ENCODE measurements at places on chromosomes 3 and 15.
A peak's percentile ranks its signal among the peaks of the same experiment; 100 is the strongest.

DNA sequence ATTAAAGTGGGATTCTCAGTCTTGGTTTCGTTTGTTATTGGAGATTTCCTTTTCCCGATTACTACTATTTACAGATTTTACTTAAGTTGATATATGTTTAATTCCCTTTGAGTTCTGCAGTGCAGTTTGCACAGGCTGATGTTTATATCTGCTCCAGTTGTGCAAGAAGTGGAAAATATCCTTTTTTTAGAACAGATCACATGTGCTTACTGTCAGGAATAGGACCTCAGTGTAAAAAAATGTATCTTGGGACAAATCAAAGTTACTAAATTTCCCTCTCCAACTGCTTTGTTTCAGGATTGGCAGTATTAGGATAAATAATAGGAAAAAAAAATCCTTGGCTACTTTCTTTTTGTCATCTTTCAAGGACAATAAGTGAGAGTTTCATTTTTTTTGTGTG is 6.9 kb downstream of the MITF start:
- no peak for DNase-seq

DNA sequence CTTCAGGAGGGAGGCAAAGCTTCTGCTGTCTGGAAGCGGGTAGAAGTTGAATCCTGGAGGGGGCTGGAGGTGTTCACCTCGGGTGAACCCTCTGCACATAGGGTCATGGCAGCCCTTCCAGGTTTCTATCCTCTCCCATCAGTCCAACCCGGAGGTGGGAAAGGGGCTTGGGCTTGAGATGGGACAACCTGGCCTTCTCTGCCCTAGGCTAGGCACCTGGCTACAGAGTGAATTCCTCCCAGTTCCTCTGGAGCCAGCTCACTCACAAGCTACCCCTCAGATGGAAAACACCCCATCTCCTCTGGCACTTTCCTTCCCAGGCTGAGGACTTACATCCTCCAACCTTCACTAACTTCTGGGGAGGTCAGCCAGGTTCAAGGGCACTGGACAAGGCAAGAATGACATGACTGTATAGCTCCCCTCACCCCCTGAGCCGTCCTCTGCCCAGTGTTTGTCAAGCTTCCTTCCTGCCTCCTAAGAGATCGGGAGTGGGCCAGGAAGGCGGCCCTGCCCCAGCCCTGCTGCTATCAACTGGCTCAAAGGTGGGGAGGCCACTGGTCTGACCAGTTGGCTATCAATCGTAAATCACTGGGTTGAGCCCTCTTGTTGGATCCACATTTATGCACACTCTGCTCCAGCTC is 45.8 kb downstream of the KLF15 start:
- no peak for DNase-seq

GRCh38 chr3:151879679-151880415 is 6.4 kb downstream of the SUCNR1 start:
- DNase-seq: no peak

GRCh38 chr3:171543759-171544300 is 83.6 kb upstream of the TNIK start:
- DNase-seq: no peak

DNA sequence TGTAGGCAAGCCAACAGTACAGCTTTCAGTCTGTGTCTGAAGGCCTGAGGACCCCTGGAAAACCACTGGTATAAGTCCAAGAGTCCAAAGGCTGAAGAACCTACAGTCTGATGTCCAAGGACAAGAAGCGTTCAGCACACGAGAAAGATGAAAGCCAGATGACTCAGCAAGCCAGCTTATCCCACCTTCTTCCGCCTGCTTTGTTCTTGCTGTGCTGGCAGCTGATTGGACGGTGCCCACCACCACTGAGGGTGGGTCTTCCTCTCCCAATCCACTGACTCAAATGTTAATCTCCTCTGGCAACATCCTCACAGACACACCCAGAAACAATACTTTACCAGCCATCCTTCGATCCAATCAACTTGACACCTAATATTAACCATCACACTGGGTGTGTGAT is 59.0 kb upstream of the PDZRN3 start:
- no peak for DNase-seq

DNA sequence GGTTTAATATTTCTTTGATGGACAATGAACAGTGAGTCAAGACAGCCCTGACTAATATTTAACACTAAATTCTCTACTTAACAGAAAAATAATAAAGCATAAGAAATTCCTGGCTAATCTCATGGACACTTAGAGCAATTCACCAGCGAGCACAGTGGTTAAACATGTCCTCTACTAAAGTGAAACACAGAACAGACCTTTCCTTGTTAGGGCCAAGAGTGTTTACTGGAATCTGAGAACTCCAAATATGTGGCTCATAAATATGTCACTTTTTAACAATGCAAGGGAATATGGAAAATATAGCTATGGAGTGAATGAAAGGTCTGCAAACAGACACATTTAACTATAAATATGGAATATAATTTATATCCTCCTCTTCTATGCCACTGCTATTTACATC is 18.6 kb upstream of the IGSF10 start:
- no peak for DNase-seq

GRCh38 chr15:99682455-99682854 is 50.8 kb downstream of the LYSMD4 start:
- DNase-seq: peak; percentile 39

GRCh38 chr3:89983449-89983848 is 876.0 kb downstream of the EPHA3 start:
- DNase-seq: peak; percentile 37

DNA sequence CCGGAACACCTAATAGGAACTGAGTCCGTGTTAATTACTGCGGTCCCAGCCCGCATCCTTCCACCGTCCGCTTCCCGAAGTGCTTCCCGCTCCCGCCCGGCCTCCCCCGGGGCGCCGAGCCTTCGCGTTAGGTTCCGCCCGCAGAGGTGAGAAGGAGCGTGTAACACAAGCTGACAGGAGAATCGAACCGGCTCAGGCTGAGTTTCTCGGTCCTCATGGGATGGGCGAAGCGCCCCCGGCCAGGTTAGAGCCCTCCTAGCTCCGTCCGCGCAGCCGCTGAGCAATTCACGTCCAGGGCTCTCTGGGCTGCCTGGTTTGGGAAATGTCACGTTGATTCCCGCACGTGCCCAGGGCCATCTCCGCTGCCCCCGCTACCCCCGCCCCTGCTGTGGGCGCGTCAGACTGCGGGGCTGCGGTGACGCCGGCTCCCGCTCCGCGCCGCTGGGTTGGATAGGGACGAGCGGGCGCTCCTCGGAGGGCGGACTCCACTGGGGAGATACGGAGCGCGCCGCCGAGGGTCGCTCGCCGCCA is 954 bp downstream of the CLDN11 start:
- peak; percentile 22 for DNase-seq

DNA sequence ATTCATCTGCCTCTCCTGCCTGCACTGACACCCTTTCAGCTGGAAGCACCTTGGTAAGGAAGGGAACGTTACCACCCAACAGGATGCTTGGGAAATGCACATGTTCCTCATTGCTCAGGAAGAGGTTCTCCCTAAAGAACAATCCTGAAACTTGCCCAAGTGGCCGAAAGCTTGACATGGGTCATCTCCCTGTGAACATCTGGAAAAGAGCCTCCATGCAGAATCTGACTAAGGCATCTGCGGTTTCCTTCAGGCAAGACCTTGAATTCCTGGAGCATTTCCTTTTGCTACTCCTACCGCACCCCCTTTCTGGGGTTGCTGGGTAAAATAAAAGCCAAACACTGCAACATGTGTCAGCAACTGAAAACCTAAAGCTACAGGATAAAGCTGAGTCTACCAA is 68.7 kb upstream of the SNRK start:
- DNase-seq: no peak

DNA sequence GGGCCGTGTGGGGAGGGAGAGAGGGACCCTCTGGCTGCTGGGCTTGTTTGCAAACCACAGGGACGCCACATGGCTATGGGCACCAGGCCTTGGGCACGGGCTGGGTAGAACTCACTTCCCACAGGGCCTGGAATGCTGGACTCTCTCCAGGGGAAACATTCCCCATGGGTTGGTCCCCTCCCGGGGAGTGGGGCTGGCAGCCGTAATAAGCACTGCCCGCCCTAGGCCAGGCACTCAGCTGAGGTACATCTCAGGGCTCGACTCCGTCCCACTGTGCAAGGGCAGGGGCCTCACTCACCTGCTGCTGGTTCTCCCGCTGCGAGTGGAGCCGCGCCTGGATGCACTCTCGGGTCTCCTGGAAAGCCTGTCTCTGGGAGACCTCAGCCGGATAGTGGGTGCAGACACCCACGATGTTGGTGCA is 96.7 kb downstream of the ADCY5 start:
- DNase-seq: no peak

DNA sequence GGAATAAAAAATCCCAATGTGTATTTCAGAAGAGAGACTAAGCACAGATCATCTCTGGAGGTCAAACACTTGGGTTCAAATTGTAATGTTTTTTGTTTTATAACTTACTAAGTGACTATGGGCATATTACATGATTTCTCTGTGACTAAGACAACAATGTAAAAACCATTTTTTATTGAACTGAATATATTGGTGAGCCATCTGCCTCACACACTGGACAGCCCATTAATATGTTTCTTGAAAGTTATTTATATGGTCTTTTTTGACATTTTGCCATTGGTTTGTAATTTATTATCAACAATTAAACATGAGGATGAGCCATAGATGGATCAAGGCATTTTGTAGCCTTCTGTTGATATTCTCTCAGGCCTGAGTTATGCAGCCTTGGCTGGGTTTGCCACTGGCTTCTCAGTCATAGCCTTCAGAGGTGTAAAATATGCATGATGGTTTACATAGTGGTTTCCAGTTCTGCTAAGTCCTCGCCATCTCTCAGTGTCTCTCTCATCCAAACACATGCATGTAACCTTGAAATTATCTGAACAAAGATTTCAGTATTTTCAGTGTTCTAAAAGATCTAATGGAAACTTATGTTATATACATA is 997.2 kb downstream of the DIPK2A start:
- DNase-seq: no peak

- DNase-seq: peak; percentile 17
These were observed 233.2 kb upstream of the TPM1 start for GRCh38 chr15:62809115-62809967.

GRCh38 chr3:41522612-41523011 is 323.3 kb downstream of the CTNNB1 start:
- DNase-seq: no peak

DNA sequence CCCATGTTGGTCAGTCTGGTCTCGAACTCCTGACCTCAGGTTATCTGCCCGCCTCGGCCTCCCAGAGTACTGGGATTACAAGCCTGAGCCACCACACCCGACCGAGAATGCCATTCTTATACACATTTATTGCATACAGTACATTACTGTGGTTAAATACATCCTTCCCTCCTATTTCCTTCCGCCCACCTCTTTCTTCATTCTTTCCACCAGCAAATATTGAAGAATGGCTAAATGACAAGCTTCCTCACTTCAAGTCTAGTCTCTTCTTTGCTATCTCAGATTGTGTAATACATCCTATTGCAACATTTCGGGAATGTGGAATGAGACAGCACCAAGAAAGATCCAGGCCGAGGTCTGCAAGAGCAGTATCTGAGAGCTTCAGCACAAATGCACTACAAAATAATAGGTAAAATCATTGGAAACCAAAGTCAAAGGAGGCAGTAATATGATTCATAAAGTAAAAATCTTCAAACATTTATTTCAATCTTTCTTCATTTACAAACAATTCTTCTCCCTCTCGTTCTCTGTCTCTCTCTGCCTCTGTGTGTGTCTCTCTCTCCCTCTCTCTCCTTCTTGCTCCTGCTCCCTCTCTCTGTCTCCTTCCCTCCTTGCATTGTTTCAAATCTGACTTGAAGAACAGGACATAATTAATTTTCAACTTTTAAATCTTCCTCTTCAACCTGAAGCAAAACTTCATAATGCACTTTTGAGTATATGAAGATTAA is 94.7 kb upstream of the TGFBR2 start:
- peak; percentile 99 for DNase-seq

DNA sequence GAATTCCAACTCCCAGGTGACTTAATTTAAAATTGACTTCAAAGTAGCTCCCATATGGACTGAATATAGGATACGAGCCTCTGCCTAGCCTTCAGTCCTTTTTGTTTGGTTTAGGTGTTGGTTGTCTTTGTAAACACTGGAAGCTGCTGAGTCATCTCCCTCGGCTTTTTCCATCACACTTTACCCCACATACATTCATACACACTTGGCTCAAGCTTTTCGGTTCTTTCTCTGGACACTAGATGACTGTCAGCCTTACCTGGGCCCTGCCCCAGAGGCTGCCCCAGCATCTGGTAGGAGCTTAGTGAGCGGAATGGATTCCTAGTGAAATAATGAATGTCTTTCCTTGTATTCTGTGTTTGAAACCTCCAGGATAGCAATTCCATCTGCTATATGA is 201.5 kb upstream of the IL12A start:
- DNase-seq: peak; percentile 92

- peak; percentile 85 for DNase-seq
These were observed 577.7 kb downstream of the MECOM start for GRCh38 chr3:169085827-169086226.

DNA sequence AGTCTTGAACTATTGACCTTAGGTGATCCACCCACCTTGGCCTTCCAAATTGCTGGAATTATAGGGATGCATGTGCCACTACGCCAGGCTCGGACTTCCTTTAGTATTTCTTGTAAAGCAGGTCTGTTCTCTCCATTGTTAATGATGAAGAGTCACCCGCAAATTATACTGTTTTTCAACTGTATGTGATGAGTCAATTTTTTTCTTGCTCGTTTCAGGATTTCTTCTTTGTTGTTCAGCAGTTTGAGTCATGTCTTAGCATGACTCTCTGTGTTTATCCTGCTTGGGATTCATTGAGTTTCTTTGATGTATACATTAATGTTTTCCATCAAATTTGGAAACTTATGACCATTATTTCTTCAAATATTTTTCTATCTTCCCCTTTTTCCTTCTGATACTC is 28.9 kb downstream of the GRAMD1C start:
- peak; percentile 95 for DNase-seq

DNA sequence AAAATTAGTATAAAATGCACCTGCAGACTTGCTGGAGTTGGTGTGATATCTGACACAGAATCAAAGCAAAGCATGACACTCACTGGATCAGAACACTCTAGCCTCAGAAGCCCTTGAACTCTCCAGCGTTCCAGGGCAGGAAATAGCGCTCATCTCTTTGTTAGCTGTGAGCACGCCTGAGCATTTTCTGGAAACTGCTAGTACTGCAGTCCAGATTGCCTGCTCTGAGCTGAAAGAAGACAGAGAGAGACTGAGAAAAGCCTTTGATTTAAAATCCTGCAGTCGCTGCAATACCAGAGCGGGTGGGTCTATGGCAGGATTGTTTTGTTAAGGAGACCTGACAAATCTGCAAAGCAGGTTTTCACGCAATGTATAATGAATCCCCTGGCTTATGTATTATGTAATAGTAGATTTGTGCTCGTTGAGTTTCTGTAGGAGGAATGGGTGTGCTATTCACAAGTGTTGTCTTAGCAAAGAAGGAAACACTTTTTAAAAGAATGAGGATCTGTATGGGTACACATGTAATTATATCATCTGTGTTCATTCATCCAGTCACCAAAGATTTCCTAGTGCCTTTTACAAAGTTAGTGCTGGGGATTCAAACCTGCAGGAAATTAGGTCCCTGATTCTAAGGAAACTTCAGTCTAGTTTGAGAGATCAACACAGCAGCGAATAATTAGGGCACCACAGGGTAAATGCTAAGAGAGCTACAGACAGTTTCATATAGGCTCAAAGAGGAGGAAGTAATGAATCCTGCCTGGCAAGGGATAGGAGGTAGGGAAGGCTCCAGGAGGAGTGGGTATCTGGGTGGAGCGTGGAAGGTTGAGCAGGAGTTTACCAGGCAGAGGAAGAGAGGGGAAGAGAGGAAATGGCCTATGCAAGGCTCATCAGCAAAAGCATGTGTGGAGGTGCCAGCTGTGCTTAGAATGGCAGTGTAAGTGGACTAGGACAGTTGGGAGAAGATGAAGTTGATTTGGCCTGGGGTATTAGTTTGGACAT is 26.1 kb upstream of the MGLL start:
- DNase-seq: no peak

All from foreskin keratinocyte (primary cell).